ENCODE measurements at places on chromosomes 11 and 22. TPM values are rescaled to one million over a fixed set of nuclear protein-coding genes. Genes with fewer than 3 reads are reported as not detected.

MYO18B gene
- 0.05 TPM for total RNA-seq

DDT gene
- 172 TPM for total RNA-seq

MS4A12 gene
- total RNA-seq, result not detected

UNC93B1 gene
- total RNA-seq, result 77.3 TPM
